ENCODE measurements at places on chromosomes 7 and 10. TPM values are rescaled to one million over a fixed set of nuclear protein-coding genes. Genes with fewer than 3 reads are reported as not detected.

GRCh38 chr10:131206111-131206995 is 105.2 kb downstream of the TCERG1L start:
- DNase-seq, result no peak

DNA sequence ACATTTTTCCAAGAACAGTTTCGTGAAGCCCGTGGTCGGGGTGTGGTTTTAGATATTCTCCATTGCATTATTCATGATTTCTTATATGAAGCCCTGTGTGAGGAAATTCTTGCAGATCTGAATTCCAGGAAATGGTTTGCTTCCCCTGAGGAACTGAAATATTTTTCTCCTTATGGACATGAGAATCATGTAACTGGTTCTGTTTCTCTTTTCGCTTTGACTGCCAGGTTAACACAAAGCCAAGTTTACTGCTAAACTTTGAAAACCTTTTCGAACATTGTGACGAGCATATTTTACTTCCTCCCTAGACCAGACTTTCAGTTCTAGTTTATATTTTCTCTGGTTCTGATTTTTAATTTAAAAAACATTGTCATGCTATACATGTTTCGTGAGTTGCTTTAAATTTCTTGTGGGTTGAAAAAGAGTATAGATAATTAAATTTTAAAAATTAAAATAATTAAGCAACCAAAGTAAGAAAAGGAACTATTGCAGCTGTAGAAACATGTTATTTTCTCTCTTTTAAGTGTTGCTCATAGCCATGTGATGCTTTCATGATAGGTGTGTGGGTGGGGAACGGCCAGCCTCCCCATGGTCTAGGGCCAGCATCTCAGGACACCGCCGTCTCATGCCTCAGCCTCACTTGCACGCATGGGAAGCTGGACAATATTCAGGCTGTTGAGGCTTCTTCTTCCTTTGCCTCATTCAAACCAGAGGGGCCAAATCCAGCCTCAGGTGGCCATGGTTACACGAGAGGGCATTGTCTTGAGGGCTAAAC is 97.1 kb downstream of the CREB5 start:
- DNase-seq, result peak; percentile 65

DNA sequence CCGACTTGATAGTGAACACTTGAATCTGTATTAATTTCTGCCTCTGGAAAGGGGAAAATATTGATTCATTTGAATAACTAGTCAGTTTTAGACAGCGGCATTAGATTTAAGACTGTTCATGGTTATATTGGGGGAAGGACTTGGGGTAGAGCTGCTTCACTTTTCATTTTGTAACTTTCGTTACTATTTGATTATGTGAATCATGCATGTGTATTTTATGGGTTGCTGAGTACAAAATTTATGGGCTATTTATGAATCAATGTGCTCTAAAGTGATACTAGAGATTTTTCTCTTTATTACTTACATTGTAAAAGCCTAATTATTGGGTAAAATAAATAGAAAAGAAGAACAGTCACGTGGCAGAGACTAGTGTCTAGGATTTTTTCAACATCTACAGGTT is 4.9 kb downstream of the GLUD1 start:
- no peak for DNase-seq

CPA2 gene
- 1.1 TPM for polyA plus RNA-seq

All from muscle of back (tissue), 13 donors.